ENCODE measurements at places on chromosomes 3 and 15. TPM values are rescaled to one million over a fixed set of nuclear protein-coding genes. Genes with fewer than 3 reads are reported as not detected.

The RPL32 gene
- total RNA-seq = 644 TPM

The SPSB4 gene
- not detected for total RNA-seq

The CPA3 gene
- total RNA-seq = not detected

- peak; percentile 33 for DNase-seq
These were observed 419 bp downstream of the FAM227B start for GRCh38 chr15:49620199-49620598.

- peak; percentile 83 for DNase-seq
These were observed 11.6 kb downstream of the PSMD6 start for GRCh38 chr3:64011685-64012084.

The TXNRD3 gene
- 8.1 TPM for total RNA-seq

- DNase-seq = no peak
These were observed 245.4 kb downstream of the SLCO3A1 start for GRCh38 chr15:92098869-92099268.

The IL12A gene
- total RNA-seq = 0.90 TPM

DNA sequence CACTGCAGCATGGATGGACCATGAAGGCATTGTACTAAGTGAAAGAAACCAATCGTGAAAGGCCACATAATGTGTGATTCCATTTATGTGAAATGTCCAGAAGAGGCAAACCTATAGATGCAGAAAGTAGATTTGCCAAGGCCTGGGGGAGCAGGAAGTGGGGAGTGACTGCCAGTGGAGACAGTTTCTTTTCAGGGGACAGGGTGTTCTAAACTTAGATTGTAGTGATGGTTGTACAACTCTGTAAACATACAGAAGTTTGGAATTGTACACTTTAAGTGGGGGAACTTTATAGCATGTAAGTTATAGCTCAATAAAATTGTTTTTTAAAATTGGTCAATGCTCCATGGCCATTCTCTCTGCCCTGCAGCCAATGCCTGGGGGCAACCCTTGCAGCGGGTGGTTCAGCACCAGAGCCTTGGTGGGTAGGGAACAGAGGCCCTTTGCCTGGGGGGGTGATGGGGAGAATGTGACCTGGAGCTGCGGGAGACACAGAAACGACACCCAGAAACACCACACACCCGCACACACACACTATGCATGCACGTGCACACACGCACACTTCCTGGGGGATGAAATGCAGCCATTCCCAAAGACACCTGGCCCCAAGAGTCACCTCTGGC is 43.1 kb downstream of the DNAJB8 start:
- no peak for DNase-seq

DNA sequence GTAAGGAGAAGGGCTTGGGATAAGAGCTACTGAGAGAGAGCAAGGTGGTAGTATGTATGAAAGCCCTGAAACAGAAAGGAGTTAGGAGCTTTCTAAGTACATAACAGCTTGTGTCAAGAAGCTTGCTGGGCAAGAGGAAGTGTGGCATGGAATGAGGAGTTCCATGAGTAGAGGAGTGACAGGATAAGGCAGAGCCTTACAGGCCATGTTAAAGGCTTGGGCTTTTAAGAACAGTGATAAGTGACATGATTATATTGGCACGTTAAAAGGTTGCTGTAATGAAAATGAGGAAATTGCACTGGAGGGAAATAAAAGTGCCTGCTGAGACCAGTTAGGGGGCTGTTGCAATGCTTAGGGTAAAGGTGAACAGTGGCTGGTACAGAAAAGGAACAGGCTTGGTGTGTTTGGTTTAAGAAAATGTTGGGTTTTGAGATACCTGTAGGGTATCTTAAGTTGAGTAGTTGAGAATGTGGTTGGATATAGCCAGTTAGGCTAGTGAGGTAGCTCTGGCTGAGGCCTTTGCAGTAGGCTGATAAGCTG is 49.0 kb downstream of the MEF2A start:
- DNase-seq = no peak

DNA sequence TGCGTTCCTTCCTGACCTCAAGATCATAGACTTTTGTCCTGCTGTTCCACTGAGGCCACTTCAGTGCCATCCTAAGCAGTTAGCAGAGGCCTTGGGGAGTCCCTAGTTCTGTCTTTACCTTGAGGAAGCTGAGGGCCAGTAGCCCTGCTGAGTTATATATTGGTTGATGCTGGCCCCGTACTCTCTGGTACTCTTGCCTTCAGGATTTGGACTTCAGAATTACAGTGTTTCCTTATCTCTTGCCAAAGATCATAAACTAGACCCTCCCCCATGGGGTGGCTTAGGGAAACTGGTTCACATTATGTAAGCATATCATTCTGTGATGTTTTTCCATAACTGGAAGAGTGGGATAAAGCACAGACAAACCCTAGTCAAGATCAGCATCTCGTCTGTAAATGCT is 33.2 kb downstream of the KBTBD12 start:
- DNase-seq = no peak

GRCh38 chr15:71752604-71753289 is 57.6 kb upstream of the NR2E3 start:
- DNase-seq = peak; percentile 94

The KNG1 gene
- total RNA-seq = not detected

The ABI3BP gene
- total RNA-seq = 4.2 TPM

DNA sequence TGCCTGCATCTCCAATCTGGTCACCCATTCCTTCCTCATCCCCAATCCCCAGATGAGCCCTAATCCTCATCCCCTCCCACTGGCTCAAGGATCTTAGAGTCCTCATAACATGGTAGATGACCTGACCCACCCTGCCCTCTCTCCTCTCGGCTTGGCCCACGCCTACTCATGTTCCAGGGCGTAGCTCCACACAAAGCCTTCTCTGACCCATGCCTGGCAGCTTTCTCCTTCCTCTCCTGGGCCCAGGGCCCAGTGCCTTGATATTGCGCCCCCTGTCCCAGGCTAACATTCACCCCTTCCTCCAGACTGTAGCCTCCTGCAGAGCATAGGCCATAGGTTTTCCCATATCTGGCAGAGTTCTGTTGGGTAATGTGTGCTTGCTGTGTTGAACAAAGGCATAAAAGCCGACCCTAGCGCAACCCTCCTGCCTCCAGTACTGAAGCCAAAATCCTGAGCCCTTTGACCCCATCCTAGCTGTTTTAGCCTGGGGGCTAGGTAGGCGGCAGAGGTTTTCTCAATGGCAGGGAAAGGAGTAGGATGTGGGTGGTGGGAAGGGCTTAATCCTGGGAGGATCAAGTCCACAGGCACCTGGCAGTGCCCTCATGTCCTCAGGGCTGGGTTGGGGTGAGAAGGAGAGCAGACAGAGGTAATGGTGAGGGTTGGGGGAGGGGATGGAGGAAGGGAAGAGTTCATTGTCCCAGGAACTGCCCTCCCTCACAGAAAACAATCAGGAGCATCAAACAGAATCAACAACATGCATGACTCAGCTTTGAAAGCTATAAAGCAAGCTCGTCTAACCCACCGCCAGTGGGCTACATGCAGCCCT is 35.5 kb downstream of the MESD start:
- peak; percentile 31 for DNase-seq

- DNase-seq = no peak
These were observed 138.4 kb downstream of the GHSR start for GRCh38 chr3:172309741-172310427.

- no peak for DNase-seq
These were observed 1.4 kb upstream of the ST3GAL6 start for GRCh38 chr3:98761643-98762229.

DNA sequence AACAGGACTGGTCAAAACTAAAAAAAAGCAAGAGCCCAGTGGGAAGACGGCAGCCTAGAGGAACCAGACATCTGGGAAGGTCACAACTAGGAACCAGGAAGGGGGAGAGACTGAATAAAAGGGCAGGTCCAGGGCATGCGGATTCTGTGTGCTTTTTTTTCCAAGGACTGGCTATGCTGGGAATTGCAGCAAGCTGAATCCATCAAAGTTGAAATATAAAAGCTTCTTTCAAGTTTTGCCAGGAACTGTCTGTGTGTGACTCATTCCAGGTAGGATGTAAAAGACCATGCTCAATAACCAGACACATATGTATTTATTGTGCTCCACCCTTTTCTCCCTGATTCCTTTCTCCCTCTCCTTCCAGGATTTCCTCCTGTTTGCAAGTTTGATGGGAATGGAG is 47.9 kb upstream of the CCDC80 start:
- DNase-seq = no peak

DNA sequence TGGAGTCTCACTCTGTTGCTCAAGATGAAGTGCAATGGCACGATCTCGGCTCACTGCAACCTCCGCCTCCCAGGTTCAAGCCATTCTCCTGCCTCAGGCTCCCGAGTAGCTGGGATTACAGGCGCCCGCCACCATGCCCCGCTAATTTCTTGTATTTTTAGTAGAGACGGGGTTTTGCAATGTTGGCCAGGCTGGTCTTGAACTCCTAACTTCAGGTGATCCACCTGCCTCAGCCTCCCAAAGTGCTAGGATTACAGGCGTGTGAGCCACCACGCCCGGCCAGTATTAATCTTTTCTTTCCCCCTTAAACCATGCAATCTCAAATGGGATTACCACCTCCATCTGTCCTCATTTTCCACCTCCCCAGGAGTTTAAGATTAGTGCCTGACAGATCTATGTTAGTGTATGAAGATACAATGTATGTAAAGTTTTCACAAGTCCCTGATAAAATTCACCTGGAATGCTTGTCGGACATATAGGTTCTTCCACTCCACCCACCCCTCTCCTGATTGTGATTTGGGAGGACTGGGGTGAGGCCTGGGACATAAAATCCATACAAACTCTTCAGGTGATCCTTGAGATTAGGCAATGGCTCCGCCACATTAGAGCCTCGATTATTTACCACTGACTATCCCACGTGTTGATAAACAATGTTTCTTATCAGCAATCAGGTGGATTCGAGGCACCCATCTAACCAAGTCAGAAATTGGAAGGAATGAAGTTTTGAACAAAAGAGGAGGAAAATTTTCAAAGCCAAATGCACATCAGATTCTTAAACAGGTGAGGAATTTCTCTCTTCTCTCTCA is 1.2 kb downstream of the PARL start:
- no peak for DNase-seq
